Activated CD4-positive, alpha-beta T cell treated with anti-CD3 and anti-CD28 coated beads for 36 hours (primary cell): ENCODE measurements at places on chromosomes 16 and 17. TPM values are rescaled to one million over a fixed set of nuclear protein-coding genes. Genes with fewer than 3 reads are reported as not detected.

DNA sequence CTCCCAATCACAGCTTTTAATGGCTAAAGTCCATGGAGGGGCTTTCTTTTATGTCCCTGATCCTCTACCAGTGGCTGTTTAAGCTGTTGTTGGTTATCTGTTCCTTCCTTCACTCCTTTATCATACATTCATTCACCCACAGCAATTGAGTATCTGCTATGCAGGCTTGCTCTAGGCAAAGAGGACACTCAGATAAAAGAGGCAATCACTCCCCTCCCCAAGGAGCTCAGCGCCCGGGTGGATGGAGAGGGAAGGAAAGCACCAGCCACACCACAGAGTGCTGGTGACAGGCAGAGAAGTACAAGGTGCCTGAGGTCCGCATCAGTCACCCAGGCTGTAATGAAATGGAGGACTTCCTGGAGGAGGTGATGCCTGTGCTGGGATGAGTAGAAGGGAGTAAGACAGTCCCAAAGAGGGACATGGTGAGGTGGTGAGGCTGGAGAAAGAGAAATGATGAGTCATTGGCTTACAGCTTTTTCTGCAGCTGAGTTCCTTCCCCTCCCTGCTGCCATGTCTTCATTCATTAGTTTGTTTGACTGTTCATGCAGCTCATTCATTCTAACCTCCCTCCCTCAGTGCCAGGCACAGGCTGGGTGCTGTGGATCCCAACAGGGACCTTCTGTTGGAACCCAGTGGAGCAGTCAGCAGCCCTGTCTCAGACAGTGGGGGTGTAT is 12.8 kb upstream of the NGFR start:
- no peak for DNase-seq

GRCh38 chr16:58211245-58211644 is 13.3 kb upstream of the CSNK2A2 start:
- no peak for DNase-seq

DNA sequence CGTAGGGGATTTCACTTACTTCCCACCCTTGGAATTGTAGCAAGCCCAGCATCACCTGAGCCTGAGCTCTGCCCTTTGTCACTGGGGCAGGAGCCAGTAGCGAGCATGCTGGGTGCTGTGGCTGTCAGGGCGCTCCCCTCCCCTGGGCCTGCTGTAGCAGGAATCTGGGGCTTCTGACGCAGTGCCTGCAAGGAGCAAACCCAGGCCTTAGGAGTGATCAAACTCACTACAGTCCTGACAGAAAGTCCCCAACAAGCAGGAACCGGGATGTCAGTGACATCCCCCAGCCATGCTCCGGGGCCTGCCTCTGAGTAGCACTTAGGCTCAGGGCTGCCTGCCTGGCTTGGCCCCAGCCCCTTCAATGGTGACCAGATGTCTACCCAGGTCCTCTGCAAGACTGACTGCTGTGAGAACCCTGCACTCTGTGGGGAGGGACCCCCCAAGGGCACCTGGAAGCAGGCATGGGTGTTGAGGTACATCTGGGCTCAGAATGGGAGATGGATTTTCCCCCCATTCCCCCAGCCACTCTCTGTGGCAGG is 23.5 kb downstream of the PLD6 start:
- DNase-seq: peak; percentile 18

DNA sequence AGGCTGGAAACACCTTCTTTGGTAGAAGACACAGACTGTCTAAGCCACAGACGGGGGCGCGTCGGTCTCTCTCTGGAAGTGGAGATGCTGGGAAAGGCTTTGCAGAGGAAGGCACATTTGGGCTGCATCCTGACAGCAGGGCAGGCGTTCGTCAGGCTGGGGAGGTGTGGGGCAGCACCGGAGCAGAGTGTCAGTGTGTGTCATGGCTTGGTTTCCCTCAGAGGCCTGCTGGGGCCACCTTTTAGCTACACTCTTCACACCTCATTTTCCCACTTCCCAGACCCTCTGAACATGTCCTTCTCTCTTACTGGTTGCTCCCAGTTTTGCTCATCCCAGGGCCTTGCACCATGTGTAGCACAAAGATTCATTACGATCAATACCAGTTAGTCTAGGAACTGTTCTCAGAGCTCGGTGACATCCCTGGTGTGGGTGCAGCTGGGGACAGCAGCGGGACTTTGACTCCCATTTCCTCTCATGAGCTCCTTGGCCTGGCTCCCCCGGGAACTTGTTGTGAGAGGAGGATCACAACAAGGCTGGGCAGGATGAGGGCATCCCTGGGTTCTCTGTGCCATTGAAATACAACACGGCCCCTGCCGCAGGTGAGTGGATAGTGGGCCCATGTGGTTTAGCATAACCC is 33.1 kb downstream of the SMARCE1 start:
- DNase-seq: peak; percentile 67

- no peak for DNase-seq
These were observed 14.7 kb downstream of the PMM2 start for GRCh38 chr16:8812162-8812843.

CCDC154 gene
- total RNA-seq: 0.70 TPM

ARSG gene
- total RNA-seq: 7.8 TPM

UBE2G1 gene
- 51.0 TPM for total RNA-seq
